ACHN (cell line): ENCODE measurements at places on chromosomes 1 and 21.

DNA sequence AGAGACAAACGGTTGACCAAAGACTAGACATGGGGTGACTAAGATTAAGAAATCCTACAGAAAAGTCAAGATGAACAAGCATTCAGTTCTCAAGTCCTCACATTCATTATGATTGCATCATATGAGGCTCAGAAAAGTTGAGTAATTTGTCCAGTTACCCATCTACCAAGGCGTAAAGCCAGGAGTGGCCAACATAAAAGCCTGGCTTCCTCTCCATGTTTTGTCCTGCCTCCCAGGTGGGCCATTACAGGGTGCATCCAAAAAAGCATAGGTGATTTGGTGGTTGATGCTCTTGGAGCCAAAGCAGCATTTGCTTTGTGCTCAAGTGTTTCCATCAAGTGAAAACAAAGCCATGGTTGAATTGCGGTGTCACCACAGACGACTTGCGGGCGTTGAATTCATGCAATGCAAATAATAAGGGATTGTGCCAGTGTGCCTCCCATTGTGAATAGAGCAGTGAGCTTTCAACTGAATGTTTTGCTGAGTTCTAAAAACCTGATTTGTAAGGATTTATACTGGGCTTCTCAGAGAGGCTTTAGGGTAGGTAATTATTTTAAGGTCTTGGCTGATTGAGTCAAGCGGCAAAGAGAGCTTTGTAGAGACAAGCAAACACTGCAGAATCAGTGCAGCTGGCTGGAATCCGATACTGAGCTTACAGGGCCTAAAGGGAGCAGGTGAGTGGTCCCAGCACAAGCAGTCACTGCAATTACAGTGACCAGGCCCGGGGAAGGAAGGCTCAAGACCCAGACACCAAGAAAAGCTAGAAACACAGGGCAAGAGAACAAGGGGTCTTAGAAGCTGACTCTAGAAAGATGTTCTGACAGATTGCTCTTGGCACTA lies 54.1 kb downstream of the KCNJ15 start:
- no peak for DNase-seq

DNA sequence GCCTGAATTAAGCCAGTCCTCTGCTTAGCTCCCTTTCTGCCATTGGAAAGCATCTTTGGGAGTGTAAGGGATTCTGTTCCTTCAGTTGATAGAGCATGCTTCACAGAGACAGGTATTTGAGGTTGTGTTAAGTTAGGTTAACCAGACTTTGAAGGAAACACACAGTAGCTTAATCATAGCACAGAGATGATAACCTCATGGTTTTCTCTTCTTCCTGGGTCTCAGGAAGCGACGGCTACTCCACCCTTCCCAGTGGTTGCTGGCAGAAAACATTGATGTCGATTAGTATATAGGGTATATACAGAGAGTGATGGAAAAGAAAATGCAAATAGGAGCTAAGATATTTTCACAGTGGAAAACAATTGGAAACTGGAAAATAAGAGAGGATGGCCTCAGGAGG lies 42.0 kb downstream of the S1PR1 start:
- no peak for DNase-seq

- DNase-seq = no peak
These were observed 43.2 kb downstream of the CAPN8 start for GRCh38 chr1:223622132-223622842.

- no peak for DNase-seq
These were observed 53.6 kb downstream of the RPS6KC1 start for GRCh38 chr1:213104604-213105003.

DNA sequence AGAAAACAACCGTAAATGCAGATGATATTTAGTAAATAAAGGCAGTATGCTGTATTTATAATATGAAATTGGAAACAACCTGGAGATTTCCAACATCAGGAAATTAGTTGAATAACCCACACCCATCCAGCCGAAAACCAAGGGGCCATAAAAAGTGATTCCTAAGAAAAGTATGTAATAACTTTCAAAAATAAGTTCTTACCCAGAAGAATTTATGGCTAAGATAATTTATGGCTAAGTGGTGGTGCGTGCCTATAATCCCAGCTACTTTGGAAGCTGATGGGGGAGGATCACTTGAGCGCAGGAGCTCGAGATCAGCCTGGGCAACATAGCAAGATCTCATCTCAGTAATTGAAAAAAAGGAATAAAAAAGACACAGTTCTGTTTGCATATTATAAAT lies 43.2 kb downstream of the TMCO4 start:
- DNase-seq = no peak

DNA sequence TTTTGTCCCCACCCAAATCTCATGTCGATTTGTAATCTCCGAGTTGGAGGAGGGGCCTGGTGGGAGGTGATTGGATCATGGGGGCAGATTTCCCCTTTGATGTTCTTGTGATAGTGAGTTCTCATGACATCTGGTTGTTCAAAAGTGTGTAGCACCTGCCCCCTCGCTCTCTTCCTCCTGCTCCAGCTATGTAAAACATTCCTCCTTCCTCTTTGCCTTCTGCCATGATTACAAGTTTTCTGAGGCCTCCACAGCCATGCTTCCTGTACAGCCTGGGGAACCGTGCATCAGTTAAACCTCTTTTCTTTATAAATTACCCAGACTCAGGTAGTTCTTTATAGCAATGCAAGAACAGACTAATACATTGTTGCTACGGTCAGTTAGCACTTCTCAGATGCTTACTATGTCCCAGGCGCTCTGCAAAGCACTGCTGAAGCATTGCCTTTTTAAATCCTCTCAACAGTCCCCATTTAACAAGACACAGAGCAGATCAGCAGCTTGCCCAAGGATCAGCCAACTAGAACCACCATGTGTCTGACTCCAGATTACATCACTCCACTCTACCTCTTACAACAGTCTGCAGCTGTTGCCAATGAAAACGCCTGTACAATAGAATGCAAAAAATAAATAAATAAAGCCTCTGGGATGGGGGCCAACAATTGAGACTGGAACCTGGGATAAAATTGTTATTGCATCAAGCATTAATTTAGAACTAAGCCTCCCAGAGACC lies 52.4 kb upstream of the USP1 start:
- peak; percentile 27 for DNase-seq

GRCh38 chr1:1197551-1198422 lies 8.6 kb downstream of the TNFRSF18 start:
- DNase-seq = no peak

DNA sequence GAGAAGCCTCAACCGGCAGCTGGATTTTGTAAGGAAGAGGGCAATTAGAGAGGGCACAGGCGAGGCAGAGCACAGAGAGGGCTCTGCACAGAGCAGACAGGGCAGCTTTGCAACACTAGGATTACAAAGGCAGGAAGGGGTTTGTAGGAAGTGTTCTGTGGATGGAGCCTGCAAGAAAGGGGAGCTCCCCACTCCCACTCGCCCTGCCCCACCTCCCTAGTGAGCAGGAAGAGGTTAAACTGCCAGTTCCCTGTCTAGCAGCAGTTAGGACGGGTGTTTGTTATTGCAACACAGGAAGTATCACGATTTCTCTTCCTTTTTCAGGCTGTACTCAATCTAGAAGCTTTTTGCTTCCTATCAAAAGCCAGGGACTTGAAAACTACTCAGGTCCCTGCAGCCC lies 63.3 kb upstream of the LRRC8D start:
- DNase-seq = no peak

GRCh38 chr1:201538612-201539551 lies at the start of gene NAV1:
NAV1 (plus strand) TSS chr1:201539127; CDS start chr1:201622885, 83,758 bp downstream.
- peak; percentile 96 for DNase-seq

- DNase-seq = no peak
These were observed 20.1 kb downstream of the MGST3 start for GRCh38 chr1:165650981-165651625.

GRCh38 chr21:43848771-43849170 lies 16.3 kb upstream of the AGPAT3 start:
- DNase-seq = no peak

GRCh38 chr1:207309745-207310273 lies 11.7 kb upstream of the CD55 start:
- DNase-seq = peak; percentile 93

DNA sequence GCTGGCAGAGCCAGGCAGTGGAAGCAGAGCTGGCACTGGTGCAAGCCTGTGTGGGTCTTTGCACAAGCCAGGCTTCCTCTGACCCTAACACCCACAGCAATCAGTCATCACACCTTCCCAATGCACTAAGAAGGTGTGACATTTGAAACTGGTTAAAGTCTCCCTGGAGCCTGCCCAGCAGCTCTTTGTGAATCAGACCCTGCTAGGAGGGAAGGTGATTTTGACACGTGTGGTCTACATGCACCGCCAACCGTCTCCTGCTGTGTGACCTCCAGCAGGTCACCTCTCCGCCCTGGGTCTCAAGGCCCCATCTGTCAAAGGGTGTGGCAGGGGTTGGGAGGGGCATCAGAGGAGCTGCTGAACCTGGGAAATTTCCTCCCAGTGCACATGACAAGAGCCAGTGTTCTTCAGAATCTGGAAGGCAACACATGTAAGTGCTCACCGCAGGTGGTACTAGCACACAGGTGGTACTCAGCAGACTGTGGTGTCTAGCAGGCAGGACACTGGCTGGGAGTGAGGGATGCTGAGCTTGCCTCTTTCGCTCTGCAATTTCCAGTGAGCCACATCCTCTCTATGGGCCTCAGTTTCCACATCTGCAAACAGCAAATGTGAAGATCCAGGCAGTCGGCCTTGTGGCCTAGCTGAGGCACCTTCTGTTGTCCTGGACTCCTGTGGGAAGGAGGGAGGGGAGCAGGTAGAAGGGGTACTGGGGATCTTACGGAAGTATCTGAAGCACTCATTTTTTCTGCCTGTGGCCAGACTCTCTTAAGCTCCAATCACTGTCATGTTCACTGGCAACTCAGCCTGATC lies 123.2 kb downstream of the DMRTB1 start:
- DNase-seq = no peak

GRCh38 chr1:70202173-70202758 lies 3.1 kb downstream of the LRRC40 start:
- no peak for DNase-seq

- peak; percentile 12 for DNase-seq
These were observed 4.7 kb downstream of the DNALI1 start for GRCh38 chr1:37561133-37562132.

DNA sequence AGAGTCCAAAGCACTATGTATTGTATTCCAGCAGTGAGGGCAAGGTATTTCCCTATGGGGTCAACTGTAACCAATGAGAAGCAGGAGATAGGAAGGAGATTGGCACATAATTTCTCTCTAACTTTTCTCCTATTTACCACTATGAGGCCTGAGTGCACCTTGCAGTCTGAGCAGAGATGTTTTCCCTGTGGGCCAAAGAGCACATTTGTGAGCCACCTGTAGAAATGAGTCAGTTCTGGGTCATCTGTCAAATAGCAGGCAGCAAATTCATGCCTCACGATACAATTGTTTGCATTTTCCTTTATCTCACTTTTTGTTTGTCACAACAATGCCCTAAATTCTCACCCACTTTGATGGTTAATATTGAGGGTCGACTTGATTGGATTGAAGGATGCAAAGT lies 547.2 kb upstream of the NCAM2 start:
- DNase-seq = no peak

DNA sequence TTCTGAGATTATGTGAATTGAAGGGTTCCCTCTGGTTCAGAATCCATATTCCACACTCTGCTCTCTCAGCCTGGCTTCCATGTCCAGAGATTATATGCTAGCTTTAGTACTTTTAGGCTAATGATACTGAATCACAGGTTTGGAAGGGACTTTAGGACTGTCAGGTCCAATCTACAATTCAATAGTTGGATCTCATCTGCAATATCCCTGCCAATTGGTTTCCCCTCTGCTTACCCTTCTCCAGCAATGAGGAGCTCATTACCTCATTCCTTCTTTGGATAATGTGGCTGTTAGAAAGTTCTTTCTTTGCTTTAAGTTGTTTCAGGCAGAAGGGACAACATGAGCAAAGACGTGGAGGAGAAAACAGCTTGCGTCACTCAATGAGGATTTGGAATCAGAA lies 245.3 kb downstream of the PLPP3 start:
- no peak for DNase-seq

DNA sequence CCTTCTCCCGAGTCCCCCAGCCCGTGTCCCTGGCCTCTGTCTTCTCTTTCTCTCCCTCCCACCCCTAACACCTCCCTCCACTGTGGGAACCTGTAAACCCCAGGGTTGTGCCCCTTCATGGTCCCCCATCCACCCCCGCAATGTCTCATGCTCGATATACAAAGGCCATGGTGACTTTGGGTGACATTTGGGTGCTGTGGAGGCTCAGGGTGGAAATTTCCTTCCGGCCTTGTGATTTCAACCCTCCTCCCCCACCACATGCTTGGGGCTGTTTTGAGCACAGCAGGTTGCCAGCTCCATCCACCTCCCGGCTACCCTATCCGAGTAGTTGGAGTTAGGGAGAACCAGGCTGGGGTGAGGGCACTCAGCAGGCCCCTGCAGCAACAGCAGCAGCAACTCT lies 25.7 kb upstream of the VPS13D start:
- no peak for DNase-seq

DNA sequence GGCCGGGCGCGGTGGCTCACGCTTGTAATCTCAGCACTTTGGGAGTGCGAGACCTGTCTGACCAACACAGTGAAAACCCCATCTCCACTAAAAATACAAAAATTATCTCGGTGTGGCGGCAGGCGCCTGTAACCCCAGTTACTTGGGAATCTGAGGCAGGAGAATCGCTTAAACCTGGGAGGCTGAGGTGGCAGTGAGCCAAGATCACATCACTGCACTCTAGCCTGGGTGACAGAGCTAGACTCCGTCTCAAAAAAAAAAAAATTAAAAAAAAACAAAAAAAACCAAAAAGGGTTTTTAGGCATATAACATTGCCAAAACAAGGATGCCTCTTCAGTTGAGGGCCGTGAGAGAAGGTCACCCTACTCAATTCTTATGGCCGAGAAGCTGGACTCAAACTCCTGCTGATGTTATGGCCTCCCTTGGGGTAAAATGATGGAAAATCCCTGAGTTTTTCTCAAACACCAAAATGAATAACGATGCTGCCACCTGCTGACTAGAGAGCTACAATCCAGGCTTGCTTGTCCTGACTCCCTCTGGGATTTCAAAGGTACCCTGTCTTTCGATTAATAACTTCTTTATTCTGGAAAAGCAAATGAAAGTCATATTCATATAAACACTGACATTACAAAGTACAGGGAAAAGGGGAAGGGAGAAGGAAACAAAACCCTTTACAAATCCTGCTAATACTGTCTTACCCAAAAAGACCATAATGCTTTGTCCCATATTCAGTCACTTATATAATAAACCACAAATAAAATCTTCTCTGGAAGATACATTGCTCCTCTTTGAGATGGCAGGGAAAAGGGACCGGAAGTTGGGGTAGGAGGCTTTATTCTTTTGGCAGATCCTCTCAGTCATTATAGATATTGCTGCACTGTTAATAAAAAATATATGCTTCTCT lies 10.7 kb downstream of the RAB42 start:
- peak; percentile 77 for DNase-seq

- DNase-seq = no peak
These were observed 9.2 kb upstream of the TNNI1 start for GRCh38 chr1:201430776-201431175.
